HCT116 (cell line): ENCODE measurements at places on chromosomes 12 and 14.

GRCh38 chr12:47576289-47576945 is 129.4 kb downstream of the RPAP3 start:
- no peak for DNase-seq

- no peak for DNase-seq
These were observed 30.6 kb upstream of the FICD start for GRCh38 chr12:108484431-108484830.

- no peak for DNase-seq
These were observed at the start of gene MDGA2 for GRCh38 chr14:47675466-47676314. Gene MDGA2 (minus strand): TSS chr14:47675605.

DNA sequence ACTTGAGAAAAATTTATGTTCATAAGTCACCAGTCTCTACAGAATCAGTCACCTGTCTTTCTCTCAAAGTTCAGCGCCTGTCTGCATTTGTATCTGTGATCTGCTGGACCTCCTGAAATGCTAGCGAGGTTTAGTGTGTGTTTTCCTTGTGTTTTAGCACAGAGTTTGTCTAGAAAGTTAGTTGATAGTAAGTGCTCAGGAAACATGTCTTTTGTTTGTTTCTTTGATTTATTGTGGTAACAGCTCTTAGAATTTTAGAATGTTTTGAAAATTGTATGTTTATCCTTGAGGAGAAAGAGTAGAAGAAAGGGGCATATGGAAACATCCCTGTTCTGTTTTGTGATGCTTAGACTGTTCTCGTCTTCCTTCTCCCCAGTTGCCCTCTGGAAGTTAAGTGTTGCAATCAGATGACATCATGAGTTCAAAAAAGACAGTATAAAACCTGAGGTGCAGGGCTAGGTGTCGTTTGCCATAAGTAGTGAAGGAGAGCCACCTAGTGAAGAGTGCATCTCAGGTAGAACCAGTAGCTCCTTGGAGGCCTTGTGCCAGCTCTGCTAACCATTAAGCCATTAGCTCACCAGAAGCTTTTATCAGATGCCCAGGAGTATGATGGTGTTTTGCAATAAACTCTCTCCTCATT is 44.8 kb downstream of the FBXW8 start:
- peak; percentile 45 for DNase-seq

DNA sequence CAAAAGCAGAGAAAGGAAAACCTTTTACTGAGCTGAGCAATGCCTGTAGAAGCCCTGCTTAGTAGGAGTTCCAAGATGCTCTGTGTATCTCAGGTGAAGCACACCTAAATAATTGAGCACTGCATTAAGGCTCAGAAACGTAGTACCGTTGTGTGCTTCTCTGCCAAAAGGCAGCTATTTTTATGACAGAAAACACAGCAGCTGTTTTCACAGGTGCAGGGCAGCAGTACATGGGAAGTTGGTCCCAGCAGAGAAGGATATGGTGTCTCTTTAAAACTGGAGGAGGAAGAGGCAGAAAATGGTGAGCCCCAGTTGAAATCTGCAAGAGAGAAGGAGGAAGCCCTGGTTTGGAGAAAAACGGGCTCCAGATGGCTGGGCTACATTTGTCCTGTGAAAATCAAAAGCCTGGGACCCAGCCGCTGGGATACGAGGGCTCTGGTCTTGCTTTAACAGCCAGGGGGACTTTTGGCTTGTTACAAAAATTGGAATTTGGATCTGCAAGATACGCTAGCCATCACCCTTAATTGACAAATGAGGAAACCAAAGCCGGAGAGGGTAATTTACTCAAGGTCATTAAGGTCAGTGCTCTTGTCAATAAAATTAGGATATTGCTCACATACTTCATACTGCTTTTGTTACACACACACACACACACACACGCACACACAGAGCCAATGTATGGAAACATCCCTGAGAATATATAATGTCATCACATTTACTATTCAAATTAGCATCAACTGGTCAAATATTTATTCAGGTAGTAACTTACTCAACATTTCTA is 27.3 kb downstream of the SPRING1 start:
- no peak for DNase-seq

- DNase-seq: no peak
These were observed 28.0 kb downstream of the NELL2 start for GRCh38 chr12:44847888-44848702.

DNA sequence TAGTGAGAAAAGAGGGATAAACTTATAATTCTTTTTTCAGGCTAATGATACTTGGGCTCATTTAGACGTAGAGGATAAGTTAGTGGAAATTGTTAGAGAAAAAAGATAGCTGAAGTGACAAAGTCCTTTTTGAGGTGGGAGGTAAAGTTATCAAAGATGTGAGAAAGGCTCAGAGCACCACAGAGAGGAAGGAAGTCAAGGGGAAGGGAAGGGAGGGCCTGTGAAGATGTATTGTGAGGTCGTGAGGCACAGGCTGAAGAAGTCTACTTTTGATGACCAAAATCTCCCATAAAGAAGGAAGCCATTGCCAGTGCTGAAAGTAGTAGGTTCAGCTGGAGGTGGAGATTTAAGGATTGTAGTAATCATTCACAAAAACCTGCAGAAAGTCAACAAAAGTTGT is 19.4 kb upstream of the PTGDR start:
- no peak for DNase-seq

DNA sequence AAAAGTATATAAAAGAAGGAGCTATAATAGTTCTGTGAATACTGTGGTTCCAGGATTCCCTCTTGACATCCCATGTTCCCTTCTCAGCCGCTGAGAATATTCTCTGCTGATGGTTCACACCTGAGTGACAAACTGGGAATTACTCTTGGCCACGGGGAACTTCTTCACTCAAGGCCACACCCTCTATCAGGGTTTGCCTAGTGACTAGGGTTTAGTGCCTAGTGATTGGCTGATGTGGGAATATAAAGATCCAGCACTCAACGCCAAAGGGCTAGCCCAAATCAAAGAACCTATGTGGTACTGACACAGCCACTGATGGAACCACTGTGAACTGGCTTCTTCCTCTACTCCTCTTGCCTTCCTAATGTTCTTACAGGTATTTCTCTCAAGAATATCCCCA is 248.4 kb downstream of the ASCL1 start:
- DNase-seq: no peak

DNA sequence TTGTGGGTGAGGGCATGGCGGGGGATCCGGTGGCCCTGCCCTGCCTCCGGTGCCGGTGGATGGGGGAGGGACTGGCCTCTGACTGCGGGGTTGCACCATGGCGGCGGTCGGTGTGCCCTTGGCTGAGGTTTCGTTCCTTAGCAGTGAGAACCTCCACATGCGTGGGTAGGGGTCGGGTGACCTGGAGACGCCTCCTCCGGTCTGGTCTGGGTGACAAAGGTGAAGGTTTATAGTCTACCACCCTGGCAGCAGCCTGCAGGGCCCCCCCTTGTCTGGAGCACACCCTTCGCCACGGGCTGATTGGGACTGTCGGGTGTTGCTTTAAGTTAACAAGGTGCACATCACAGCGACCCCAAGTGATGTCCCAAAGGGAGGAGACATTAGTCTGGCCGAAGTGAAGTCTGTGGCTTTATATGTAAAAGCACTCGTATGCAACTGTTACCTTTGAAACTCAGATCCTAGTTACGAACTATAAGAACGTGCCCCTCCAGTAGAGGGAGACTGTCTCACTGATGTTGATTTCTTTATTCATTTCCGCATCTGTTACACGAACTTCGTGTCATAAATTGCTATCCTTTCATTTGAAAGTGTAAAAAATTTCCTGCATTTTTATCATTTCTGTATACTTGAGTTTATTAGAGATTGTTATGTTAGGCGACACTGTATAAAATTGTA is 74.4 kb downstream of the WDR20 start:
- no peak for DNase-seq

- no peak for DNase-seq
These were observed 461 bp downstream of the SLC8A3 start for GRCh38 chr14:70188322-70188658.

GRCh38 chr12:124904306-124905098 is 9.9 kb downstream of the UBC start:
- DNase-seq: no peak

GRCh38 chr12:44509471-44509870 is 366.6 kb downstream of the NELL2 start:
- DNase-seq: no peak

DNA sequence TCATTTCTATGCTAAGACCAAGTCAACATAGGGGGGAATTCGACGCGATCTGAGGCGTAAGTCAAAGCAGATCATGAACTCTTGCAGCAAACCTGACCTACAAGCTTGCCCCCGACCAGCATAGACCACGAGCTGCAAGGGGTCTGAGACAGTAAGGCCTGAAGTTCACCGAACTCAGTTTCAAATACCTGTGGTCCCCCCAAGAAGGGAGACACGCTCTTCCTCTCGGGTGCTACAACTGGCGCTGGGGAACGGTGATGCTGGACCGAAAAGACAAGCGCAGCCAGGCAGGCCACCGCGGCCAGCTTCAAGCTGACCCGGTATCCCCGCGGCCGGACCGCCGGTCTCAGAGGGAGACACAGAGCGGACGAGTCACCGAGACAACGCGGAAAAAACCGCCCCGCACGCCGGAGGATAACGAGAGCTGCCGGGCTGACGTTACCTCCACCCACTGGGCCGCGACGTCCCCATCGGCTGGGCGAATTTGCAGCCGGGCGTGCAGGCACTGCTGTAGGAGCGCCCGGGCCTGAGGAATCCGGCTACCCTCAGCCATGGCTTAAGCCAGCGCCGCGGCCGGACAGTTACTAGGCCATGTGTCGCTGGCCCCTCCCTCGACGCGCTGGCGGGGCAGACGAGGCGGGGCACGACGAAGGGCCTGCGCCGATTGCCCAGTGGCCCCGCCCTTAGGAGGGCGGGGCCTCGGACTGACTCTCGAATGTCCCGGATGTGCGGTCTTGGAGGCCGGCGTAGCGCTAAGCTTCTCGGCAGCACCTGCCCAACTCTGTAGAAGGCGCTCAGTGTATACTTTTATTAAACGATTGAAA is at the start of gene DTD2:
Gene DTD2 (minus strand): TSS at position 666 of the 824 bp plus-strand sequence. CDS start 113 bp downstream, at position 553.
- DNase-seq: peak; percentile 90
